Foreskin melanocyte (primary cell): ENCODE measurements at places on chromosomes 16 and 17.

DNA sequence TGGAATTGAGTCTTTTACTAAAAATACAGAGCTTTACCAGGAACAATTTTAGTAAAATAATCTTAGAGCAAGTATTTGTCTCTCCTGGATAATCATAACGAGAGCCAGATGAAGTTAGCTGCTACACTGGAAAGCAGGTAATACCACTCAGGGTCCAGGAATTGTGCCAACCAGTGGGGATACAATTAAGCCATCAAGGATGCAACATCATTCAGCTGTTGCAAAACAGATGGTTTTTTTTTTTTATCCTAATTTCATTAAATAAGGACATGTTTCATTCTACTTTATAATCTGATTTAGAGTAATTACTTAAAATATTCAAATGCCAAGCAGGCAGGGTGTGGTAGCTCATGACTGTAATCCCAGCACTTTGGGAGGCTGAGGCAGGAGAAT is 10.2 kb downstream of the MMD start:
- no peak for DNase-seq

DNA sequence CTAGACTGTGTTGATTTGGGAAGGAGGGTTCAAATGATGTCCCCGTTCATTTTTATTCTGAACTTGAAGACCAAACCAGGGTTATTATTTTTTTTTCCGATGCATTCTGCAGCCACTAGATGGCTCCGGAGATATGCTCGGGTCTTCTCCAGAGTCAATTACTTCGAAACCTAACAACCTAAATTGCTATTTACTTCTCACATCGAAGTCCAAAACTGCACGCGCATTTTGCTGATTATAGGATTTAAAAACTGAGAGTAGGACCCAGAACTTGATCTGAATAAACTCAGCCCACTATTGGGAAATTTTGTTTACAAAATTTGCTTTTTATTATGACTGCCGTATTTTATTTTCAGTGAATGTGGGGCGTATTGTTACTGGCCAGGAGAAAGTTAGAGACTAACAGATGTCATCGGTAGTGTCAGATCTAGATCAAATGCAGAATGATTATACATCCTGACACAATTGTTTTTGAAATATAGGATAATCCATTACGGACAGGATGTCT is 263.8 kb downstream of the HS3ST3A1 start:
- peak; percentile 64 for DNase-seq

DNA sequence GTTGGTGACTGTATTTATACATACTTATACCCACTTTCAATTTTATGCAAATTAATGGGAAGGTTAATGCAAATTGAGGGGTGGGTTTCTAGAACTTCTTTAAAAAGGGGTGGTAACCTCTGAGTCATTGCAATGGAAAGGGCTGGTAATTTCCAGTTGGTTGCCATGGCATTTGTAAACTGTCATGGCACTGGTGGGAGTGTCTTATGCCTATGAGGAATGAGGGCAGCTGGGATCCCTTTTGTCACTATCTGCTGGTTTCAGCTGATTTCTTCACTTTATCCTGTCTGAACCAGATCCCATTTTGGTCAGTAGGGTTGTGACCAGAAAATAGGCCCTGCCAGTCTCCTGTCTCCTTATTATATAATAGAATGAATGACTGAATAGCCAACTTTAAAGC is 1006.7 kb upstream of the GOT2 start:
- no peak for DNase-seq

GRCh38 chr16:69386596-69386995 is 789 bp upstream of the TERF2 start:
- no peak for DNase-seq

GRCh38 chr16:74302341-74302740 is 5.7 kb downstream of the PSMD7 start:
- no peak for DNase-seq

GRCh38 chr17:41836550-41837196 is 641 bp upstream of the NT5C3B start:
- DNase-seq = no peak

GRCh38 chr17:3801792-3802191 is 804 bp upstream of the ITGAE start:
- DNase-seq = no peak

DNA sequence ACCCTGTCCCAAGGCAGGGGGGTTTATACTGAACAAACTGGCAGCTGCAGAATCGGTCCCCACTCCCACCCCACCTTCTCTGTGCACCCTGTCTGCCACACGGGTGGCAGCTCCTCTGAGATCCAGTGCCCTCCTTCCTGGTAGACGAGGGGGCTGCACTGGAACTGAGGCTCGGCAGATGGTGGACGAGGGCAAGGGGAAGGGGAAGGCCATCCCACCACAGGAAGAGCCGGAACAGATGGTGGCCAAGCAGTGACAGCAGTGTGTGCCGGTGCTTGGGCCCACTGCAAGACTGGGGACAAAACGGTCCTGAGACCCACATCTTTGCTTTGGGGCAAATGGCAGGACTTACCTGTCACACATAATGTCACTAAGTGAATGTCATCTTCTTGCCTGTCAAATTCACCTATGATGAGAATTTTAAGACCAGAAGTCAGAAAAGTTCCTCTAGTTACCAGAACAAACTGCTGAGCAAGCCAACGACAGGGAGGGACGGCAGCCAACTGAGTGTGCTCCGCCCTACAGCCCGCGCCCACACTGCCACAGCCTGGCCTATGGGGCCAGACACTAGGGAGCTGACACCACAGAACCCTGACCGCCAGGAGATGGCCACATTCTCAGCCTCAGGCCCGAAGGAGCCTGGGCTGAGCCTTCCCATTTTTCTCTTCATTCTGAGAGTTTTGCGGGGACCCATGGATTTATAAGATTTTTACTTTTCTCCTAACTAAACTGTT is 14.4 kb downstream of the NTAN1 start:
- DNase-seq = no peak

DNA sequence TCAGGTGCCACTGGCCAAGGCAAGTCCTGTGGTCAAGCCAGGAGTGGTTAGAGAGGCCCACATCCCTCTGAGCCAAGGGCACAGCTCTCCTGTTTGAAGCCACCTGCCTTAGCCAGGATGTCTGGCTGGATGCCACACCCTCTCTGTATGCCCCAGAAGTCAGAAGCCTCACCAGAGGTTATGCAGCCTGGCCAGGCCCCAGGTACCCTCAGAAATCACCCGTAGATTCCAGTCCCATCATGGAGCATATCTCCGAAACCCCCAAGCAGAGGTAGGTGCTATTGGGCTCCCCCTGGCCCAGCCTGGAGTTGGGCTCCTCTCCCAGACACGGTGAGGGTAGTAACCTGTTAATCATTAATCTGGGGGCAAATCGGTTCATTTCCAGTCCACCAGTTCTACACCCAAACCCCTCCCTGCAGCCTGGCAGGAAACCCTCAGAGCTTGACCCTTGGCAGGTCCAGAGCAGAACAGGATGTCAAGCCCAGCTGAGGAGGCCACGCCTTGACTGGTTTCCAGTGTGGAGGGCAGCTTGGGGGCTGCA is 60.6 kb upstream of the TMEM97 start:
- DNase-seq = no peak

DNA sequence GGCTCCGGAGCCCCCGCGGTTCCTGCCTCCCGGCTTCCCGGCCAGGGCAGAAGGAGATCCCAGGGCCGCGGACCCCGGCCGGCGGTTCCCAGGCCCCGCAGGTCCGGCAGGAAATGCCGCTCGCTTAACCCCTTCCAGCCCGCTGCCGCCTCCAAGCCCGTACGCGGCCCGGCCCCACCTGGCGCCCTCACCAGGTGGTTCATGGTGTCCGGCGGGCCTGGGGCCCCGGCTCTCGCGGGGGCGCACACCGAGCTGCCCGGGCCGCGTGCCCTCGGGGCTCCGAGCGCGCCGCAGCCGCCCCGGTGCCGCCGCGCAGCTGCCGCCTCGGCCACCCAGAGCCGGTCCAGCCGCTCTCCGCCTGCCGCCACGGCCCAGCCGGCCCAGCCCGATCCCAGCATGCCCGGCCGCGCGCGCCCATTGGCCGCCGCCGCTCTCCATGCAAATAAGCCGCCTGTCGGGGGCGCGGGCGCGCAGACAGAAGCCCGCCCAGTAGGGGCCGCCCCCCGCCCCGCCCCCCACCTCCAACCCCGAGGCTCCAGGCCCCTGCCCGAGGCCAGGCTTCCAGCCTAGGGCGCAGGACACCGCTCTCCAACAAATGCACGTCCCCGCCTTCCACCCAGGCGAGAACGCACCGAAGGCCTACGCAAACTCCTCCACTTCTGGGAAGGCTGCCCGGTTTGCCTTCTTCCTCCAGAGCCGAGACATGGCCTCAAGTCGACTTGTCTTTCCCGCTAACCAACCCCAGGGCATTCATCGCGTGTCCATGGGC is at the start of gene BCAR1:
TSS of gene BCAR1 (minus strand) at position 345 of the 769 bp plus-strand sequence. CDS start at position 203, 142 bp downstream.
- peak; percentile 59 for DNase-seq

GRCh38 chr17:2704031-2704889 is 7.3 kb downstream of the CLUH start:
- no peak for DNase-seq

- no peak for DNase-seq
These were observed 316.6 kb downstream of the SNX29 start for GRCh38 chr16:12293017-12293618.

- DNase-seq = no peak
These were observed at the start of gene WFDC1 for GRCh38 chr16:84294531-84295142. TSS of gene WFDC1 (plus strand) at chr16:84294878. CDS start at chr16:84294972, 94 bp downstream.

DNA sequence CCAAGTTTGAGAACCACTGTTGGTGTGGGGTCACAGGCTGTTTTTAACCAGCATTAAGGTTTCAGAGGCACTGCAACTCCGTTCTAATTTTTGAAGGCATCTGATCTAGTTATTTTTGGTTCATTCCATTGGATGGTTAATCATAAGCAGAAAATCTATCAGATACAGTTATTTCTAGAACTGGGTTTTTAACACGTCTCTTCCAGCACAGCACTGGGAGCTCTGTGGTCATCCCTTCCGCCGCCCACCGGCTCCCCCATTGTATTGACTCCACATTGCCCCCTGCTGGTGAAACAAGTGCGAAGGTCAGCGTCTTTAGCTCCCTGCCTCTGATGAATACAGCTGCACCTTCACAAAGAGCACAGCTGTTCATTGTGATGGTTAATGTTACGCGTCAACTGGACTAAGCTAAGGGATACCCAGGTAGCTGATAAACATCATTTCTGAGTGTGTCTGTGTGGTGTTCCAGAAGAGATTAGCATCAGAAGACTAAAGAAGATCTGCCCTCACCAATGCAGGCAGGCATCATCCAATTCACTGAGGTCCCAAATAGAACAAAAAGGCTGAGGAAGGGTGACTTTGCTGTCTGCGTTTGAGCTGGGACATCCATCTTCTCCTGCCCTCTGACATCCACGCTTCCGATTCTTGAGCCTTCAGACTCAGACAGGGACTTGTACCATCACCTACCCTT is 8.5 kb downstream of the CCL18 start:
- peak; percentile 63 for DNase-seq

GRCh38 chr16:11217651-11218603 is 38.1 kb downstream of the SOCS1 start:
- DNase-seq = no peak

DNA sequence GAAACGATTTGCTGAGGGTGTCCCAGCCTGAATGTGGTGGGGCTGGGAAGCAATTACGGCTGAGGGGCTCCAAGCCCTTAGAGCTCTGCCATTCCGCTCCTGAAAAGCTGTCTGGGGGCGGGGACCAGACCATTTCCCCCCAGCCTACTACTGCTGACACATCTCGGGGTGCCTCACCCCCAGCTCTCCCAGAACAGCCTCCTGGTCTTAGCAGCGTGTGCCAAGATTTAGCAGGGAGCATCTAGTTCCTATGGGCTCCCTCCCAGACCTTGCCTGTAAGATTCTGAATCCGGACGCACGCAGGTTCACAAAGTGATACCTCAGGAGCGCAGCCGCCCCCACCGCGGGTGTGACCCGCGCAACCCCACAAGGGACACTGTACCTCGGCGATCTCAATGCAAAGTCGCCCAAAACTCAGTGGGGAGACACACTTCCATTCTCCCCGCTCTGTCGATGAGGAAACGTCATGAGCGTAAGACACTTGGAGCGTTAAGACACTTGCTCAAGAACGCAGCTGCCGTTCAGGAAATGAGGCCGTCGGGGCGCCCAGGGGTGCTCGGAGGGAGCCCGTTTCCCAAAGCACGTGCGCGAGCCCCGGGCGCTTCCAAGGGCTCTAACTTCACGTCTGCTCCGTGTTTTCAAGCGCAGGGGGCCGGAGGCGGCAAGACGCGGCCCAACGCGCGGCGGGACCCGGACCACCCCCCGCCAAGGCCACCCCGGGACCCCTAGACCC is 629 bp downstream of the GEMIN4 start:
- peak; percentile 18 for DNase-seq

DNA sequence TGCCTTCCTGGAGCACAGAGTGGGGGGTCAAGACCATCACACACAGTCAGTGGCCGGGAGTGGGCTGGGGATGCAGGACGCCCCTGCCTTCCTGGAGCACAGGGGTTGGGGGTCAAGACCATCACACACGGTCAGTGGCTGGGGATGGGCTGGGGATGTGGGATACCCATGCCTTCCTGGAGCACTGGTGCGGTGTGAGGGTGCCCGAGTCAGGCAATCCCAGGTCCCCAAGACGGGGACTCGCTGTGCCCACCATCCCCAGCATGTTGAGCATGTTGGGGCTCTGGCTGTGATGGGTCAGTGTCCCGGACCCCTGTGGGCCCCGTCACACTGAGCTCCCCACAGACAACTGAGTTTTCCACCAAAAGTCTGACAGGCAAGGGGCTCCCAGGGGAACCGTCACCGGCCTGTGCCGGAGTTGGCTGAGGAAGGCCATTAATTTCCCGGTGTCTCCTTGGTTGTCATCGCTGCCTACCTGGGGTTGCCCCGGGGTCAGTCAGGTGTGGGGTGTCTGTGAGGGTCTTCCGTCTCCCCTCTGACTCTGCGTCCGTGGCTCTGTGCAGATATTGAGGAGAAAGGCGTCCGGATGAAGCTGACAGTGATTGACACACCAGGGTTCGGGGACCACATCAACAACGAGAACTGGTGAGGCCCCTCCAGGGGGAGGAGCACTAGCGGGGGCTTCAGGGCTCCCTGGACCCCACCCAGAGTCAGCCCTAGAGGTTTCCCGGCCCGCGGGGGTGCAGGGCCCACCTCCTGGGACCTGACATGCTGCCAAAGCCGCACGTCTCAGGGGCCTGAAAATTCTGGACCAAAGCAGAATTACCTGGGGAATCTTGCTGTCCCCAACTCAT is 347.1 kb downstream of the SEC14L1 start:
- no peak for DNase-seq

DNA sequence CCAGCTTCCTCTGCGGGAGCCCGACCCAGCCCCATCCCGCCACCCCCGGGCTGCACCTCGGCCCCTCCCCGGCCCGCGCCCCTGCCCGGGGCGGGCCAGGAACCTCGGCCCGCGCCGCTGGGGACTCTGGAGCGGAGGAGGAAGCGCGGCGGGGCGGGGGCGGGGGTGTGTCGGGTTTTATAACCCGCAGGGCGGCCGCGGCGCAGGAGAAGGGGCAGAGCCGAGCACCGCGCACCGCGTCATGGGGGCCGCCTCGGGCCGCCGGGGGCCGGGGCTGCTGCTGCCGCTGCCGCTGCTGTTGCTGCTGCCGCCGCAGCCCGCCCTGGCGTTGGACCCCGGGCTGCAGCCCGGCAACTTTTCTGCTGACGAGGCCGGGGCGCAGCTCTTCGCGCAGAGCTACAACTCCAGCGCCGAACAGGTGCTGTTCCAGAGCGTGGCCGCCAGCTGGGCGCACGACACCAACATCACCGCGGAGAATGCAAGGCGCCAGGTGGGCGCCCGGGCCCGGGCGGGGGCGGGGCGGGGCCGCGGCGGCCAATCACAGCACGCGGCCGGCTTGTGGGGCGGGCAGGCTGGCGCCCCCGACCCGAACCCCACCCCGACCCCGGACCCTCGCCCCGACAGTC is at the start of gene ACE:
TSS of gene ACE (plus strand) at position 208 of the 626 bp plus-strand sequence. CDS start at position 242, 34 bp downstream.
- DNase-seq = no peak

GRCh38 chr17:43316522-43317142 is 82.2 kb upstream of the ARL4D start:
- no peak for DNase-seq
